ENCODE measurements at places on chromosomes 11 and 22.

DNA sequence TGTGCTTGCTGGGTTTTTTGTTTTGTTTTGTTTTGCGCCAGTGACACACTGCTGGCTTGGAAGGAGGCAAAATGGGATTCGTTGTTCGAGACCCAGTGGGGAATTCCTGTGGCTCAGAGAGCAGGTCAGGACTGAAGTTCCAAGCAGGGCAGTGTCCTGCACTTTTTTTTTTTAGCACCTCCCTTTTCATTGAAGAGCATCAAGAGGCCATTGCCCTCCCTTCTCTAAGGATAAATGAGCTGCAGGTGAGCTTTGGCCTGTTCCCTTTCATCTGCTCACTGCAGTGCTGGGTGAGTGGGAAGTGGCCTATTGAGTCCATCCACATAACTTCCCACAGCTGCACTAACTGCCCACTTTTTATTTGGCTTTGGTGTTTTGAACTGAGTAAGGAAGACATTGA lies 87.8 kb downstream of the ARHGAP42 start:
- no peak for DNase-seq

DNA sequence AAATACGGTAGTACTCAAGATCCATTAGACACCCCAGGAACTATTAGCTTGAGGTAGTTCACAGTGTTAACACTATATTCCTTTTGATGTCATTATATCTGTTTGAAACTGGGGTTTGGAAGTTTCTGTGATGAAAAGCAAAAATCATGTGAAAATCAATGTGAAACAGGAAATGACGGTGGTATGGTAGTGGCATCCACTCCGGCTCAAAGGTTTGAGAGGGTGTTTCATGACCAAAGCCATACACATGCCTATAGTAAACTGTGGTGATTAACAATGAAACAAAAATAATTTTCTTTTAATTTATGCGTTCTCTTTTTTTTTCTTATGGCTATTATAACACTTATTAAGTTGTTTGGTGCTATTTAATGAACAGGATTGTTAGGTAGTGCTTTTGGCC lies 10.9 kb downstream of the RAB38 start:
- no peak for DNase-seq

- DNase-seq: no peak
Measured at GRCh38 chr11:8039530-8040260, 41.3 kb upstream of the TUB start.

GRCh38 chr11:73988227-73988626 lies 5.6 kb upstream of the UCP2 start:
- no peak for DNase-seq
